ENCODE measurements at places on chromosomes 2 and 18.

- DNase-seq = no peak
Observed at GRCh38 chr2:239964399-239965185, 60.5 kb downstream of the NDUFA10 start.

GRCh38 chr2:29164091-29164846 lies 49.1 kb downstream of the CLIP4 start:
- no peak for DNase-seq

DNA sequence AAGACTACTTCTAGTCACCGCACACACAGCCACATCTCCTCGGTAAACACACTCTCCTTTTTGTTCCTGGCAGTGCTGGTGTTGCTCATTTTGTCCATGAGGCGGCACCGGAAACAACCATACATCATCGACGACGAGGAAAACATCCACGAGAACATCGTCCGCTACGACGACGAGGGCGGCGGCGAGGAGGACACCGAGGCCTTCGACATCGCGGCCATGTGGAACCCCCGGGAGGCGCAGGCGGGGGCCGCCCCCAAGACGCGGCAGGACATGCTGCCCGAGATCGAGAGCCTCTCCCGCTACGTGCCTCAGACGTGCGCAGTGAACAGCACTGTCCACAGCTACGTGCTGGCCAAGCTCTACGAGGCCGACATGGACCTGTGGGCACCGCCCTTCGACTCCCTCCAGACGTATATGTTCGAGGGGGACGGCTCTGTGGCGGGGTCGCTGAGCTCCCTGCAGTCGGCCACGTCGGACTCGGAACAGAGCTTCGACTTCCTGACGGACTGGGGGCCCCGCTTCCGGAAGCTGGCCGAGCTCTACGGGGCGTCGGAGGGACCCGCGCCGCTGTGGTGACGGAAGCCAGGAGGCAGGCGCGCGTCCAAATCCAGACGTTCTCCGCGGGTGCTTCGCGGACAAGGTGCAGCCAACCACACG lies 221.0 kb downstream of the CDH20 start:
- DNase-seq = no peak

DNA sequence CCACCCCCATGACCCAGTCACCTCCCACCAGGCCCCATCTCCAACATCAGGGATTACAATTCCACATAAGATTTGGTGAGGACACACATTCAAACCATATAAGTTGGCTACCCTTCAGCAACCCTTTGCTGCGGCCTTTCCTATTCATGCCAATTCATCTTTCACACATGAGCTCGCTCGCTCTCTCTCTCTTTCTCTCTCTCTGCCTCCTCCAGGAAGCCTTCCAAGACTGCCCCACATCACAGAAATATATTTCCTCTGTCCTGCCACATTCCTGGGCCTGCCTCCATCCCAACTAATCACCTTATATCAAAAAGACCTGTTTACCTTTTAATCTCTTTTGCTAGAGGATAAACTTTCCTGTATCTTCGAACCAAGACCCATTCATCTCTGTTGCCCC lies 188.9 kb downstream of the TTC32 start:
- DNase-seq = no peak

- no peak for DNase-seq
Observed at GRCh38 chr2:5215989-5216607, 476.1 kb upstream of the SOX11 start.

GRCh38 chr2:241820625-241821384 lies 11.8 kb downstream of the NEU4 start:
- DNase-seq = no peak

GRCh38 chr2:10000541-10000940 lies 42.8 kb upstream of the KLF11 start:
- DNase-seq = no peak

GRCh38 chr18:449374-449773 lies 51.1 kb downstream of the COLEC12 start:
- no peak for DNase-seq

DNA sequence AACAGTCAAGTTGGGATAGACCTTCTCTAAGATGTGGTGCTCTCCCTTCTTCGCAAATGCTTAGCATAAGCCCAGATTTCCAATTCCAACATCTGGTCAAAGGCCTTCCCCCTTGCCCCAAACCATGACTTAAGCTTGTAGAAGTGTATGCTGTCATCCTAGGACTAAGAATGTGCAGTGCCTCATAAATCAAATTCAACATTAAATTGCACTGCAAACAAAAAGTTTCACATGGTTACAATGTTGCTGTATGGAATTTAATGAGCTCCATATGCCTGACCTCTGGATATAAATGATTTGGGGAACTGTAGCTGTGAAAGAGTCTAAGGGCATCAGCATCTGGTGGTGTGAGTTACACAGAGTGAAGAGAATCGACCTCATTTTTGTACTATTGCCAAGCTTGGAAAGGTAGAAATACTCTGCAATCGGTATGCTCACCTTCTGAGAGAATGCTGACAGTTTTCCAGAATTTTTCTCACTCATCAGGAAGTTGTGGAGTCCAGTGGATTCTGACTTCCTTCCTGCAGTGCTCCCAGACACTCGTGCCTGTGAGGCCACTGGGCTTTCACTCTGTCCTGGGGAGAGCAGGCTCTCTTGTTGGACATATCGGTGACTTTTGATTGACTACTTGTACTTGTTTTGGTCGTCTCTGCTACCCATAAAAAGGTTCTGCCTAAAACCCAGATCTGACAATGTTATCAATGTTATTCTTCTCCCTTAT lies 40.6 kb downstream of the FASTKD2 start:
- DNase-seq = no peak

DNA sequence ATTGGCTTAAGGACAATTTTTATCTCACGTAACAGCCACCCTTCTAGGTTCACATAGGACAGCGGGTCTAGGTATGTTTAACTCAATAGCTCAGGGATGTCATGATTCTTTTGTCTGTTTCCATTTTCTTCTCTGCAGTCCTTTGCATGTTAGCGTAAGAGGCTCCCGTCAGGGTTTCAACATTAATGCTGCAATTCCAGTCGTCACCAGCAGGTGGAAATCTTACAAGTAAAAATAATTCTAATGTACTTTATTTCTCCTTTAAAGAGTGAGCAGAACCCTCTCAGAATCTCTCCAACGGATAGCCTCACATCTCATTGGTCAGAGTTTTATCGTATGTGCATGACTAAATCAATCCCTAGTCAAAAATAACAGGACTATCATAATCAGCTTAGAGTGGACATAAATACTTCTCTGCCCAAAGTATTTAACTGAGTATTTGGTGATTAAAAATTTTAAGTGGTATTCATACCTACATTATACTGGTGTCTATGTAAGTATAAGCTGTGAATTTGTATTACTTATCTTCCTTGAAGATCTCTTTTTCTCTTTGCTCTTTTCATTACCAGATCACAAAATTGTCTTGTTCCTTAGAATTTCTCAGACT lies 487.2 kb upstream of the GCFC2 start:
- DNase-seq = peak; percentile 25

DNA sequence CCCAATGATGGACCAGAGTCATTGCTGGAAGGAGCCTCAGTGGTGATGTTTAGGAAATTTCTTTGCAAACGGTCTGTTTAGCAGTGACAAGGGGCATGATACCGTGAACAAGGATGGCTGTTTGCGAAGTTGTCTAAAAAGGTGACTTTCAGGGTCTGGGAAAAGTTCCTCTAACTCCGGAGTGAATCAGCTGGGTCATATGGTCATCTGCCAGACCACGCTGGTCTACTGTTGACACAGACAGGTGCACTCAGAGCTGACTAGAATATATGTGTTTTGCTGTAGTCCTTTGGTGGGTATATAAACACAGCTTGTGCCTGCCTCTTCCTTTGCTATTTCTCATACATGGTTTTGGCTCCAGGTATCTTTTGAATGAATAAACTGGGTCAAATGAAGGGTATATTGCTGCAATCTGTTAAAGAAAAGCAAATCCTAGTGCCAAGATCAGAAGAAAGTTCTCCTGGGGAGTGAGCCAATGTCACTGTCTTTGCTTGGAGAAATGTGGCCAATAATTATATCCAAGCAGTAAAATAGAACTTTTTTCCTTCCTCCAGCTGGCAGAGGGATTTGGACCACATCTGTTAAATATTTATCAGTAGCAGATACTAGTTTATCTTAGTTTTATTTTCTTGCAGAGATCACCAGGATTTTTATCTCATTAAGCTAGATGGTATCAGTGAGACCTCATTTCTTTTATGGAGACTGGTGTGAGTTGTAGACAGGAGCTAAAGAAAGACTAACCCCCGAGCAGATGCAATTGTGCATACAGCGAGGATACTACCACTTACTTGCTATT lies 286.0 kb downstream of the TRIB2 start:
- no peak for DNase-seq

DNA sequence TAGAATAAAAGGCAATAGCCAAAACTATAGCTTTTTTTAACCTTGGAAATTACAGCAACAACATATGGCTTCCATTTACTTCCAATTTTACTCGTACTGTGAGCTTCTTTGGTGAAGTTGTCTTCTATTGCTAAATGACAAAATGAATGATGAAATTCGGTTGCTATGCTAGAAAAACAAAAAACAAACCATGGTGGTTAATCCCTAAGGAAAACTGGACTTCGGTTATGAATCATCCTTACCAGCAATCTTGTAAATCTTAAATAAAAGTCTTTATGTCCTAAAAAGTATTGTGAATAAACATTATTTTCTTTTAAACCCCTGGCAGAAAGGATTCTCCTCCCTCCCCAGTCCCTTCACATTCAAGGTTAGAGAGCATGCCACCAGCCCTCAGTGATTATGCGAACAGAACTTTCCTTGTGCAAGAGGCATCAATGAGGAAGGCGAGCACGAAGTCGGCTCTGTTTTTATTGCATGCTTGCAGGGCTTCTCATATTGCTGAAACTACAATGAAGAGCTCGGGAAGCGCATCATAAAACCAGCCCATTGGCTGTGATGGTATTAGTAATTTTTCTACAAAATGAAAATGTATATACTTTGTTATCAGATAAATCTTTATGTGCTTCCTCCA lies 62.9 kb downstream of the ZNF521 start:
- DNase-seq = no peak

DNA sequence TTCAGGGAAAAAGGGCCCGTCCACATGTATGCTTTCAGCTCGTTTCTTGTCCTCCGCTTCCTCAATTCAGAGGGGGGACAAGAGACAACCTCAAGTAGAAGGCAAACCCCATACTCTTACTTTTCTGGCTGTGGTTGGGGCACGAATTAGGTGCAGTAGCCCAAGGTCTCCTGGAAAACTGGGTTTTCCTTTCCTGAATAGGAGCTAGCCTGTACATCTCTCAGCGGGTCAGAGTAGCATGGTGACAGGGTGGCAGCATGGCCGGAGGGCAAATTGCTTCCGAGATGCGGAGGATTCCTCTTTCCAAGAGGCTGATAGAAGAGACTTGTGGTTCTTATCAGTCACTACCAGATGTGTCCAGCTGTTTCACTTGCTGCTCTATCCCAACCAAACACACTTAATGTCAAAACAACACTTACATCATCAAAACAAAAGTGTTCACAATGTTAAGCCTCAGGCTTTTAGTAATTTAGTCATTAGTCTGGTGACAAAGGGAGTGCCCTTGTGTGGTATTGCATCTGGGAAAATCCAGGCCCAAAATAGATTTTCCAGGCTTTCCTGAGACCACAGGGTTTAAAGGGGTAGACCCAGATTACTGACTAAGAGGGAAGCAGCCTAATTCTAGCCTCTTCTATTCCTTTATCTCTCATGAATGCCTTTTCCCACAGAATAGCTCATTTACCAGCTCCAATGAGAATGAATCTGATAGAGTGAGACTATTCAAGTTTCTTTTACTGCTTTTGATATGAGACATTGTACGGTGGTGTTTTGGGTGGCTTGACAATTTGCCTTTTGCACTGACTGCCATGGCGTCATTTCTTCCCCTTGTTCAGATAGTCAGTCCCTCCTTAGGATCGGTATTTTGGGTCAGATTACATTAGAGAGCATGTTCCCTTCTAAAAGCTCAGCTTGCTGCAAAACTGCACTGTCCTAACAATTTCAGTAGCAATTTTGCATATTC lies 162.0 kb downstream of the LTBP1 start:
- DNase-seq = no peak

DNA sequence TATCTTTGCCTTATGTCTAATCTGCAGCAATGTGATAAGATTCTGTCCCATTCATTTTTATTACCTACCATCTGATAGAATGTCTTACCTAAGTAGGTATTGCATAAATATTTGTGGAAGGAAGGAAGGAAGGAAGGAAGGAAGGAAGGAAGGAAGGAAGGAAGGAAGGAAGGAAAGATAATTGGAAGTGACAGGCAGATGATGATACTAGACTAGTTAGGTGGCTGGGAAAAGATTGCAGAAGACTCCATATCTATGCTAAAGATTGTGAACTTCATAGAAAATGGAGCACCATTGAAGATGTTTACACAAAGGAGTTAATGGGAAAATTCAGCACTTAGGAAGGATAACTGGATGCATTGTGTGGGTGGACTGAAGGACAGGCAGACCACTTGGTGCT lies 909.0 kb downstream of the EPHA4 start:
- no peak for DNase-seq

GRCh38 chr18:27030421-27030820 lies 154.7 kb downstream of the CHST9 start:
- DNase-seq = no peak

DNA sequence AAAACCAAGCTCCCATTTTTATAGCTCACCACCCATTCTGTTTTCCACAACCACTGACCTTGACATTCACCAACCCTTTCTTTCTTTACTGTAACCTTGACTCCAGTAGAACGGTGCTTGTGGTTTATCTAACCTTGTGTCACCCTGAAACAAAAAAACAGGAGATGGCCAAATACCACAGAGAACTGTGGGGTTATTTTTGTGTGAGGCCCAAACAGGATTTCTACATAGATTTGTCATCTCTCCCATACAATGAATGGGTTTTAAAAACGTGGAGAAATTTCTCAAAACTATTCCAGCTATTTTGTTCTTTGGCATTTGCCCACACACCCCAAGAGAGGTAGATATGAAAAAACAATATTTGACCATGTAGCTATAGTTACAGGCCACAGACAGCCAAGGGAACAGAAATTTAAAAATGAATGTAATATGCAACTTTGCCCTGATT lies 231.3 kb upstream of the TANK start:
- no peak for DNase-seq

DNA sequence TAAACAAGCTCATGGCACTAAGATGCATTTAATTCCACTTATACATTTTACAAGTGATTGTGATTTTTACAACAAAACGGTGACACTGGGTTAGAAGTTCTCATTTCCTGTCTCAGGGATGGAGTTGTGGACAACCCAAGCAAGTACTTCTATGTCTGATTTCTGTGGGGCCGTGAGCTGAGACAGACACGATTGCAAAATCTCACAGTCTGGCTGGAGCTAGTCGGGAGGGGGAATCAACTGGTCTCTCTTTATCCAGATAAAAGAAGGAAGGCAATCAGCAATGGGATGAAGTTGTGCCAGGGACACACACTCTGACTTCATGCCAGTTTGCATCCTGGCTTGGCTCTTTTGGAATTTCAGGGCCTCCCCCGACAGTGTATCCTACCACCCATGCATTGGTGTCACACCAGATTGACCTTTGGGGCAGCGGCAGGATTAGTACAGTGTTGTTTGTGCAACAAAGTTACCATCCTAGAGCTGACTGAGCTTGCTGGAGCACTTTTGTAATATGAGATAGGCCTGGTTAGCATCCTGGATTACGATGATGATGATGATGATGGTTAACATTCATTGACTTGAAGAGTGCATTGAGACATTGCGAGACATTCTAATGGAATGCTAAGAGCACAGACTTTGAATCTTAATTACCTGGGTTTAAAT lies 98.8 kb downstream of the CTAGE1 start:
- DNase-seq = no peak
